Endothelial cell (in vitro differentiated cells): ENCODE measurements at places on chromosomes 3 and 15.

DNA sequence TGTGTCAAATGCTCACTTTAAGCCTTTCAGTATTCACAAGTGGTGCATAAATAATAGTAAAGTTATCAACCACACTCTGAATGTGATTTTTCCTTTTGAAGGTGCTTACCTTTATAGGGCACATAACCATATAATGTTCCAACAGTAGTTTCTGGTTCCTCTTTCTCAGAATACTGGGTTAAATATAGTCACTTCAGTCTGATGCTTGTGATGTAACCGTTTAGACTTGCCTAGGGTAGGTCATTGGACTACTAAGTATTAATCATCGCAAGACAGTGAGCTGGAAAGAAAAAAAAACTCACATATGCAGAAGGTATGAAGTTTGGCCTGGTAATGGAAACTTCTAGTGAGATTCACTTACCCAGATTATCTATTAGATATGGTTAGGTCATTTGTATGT, 1.9 kb downstream of the KBTBD8 start:
- DNase-seq = no peak

- no peak for DNase-seq
Observed at GRCh38 chr3:17800232-17800631, 57.8 kb upstream of the TBC1D5 start.

DNA sequence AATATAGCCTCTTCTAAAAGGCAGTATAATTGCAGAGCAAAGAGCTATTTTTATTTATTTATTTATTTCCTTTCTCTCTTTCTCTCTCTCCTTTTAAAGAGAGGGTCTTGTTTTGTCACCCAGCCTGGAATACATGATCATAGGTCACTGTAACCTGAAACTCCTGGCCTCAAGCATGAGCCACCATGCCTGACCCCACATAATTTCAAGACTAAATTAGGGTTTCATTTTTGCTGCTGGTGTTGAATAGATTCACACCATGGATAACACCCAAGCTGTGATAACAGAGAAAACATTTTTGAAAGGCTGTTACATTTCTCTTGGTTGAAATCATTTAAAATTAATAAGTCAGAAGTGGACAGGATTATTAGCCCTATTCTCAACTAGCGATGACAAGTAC, 131.6 kb downstream of the LEKR1 start:
- no peak for DNase-seq

- no peak for DNase-seq
Observed at GRCh38 chr3:3260870-3261269, 81.4 kb upstream of the CRBN start.

DNA sequence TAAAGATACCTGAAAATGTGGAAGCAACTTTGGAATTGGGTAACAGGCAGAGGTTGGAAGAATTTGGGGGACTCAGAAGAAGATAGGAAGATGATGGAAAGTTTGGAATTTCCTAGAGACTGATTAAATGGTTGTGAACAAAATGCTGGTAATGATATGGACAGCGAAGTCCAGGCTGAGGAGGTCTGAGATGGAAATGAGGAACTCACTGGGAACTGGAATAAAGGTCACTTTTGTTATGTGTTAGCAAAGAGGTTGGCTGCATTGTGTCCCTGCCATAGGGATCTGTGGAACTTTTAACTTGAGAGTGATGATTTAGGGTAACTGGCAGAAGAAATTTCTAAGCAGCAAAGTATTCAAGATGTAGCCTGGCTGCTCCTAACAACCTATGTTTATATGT, 13.0 kb downstream of the MITF start:
- no peak for DNase-seq

DNA sequence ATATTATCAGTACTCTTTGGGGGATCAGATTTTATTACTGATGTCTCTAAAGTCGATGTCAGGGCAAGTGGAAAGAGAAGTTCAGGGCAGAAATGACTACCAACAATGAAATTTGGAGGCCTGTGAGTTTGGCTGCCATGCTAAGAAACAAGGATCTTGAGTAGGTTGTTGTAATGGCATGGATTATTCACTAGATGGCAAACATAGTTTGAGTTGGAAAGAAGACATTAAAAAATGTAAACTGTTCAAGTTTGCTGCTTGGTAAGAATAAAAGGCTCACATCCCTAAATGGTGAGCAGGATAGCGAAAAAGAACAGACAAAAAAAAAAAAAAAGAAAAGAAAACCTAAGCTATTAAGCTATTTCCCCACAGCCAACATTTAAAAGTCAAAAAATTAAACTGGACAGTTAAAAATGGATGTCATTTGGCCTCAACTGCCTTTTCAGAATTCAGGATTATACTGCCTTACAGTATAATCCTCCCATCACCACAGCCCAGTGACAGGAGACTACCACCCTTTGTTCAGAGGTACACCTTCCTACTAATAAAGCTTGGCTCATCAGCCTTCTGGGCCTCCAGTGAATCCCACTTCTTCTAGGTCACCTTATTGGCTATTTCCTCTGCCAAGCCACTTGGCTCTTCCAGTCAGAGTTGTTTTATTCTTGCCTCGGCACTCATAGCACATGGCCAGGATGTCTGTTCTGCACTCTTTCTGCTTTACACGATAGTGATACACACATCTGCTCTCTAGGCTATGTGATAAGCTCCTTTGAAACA, 163.7 kb downstream of the PLD1 start:
- DNase-seq = no peak

GRCh38 chr3:123113889-123114450, 47.1 kb downstream of the PDIA5 start:
- peak; percentile 10 for DNase-seq

DNA sequence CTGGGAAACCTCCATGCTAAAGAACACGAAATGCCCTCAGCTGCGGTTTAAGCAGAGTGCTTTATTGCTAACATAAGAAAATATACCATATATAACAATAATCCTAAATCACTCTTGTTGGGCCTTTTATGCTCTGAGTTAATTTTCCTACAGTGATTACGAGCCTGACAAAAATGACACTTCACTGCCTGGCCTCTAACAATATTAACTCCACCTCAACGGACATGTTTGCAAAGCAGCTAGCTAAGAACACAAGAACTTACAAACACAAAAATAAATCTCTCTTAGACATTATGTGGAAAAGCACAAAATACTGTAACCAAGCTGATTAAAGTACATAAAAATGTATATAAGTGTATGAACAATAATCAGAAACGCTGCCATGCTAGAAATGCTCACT, 40.7 kb downstream of the DLG1 start:
- DNase-seq = no peak

- DNase-seq = no peak
Observed at GRCh38 chr3:79253271-79253670, 514.5 kb downstream of the ROBO1 start.

- no peak for DNase-seq
Observed at GRCh38 chr15:41545218-41545617, 1.2 kb upstream of the RPAP1 start.

GRCh38 chr3:197260491-197261163, 37.8 kb downstream of the DLG1 start:
- DNase-seq = no peak

GRCh38 chr3:99503350-99503749, 135.0 kb upstream of the COL8A1 start:
- DNase-seq = no peak

- no peak for DNase-seq
Observed at GRCh38 chr15:93063262-93063671, 25.7 kb downstream of the RGMA start.

GRCh38 chr3:51198477-51198876, 186.6 kb upstream of the MANF start:
- DNase-seq = no peak

- no peak for DNase-seq
Observed at GRCh38 chr3:17028363-17028762, 143.6 kb downstream of the PLCL2 start.

DNA sequence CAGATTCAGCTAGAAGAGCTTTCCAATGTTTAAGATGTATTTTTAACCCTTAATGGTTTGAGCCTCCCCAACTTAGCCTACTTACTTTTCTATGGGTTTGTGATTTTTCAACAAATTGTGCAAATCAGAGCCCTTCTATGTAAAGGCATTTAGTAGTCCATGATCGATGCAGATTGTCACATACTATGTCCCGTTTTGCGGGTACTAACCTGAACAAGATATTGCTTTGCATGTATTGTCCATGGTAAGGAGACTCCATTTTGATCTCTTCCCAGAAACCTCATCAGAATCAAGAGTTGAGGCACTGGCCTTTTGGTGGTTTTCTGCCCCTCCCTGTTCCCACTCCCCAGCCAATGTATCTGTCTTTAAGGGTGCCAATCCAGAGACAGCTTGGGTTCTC, 60.8 kb downstream of the ETV5 start:
- no peak for DNase-seq

DNA sequence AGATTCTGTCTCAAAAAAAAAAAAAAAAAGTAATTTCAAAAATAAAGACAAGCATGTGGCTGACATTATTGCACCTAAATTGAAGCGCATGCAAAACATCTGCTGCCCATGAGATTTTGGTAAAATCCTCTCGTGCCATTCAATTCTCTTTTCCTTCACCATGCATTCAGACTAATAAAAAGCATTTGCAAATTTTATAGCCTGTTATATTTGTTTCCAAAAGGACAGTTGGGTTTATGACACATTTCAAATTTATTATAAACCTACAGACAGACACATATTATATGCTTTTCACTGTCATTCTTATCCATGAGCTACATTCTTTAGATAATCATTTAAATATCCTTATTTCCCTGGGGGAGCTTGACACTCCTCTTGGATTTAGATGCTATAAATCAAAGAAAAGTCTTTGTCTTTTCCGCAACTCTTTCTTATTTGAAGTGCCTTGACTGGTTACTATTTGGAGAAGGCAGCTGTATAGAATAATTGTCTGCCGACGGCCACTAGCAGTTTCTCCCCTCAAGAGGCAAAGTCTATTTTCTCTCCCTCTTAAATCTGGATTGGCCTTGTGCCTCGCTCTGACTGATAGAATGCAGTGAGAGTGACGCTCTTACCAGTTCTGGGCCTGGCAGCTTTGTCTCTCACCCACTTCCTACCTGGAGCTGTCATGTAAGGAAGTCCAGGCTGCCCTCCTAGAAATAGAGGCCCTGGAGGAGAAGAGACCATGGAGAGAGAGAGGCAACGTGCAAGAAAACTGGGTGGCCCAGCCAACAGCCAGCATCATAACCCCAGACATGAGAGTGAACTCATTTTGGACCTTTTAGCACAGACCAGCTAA, 6.8 kb upstream of the LRIG1 start:
- no peak for DNase-seq

GRCh38 chr3:45795882-45796765, at the start of gene SLC6A20:
Gene SLC6A20, minus strand, starts transcription at chr3:45796536. Its CDS starts 117 bp downstream, at chr3:45796419.
- no peak for DNase-seq

- DNase-seq = no peak
Observed at GRCh38 chr3:16784973-16785372, 99.8 kb upstream of the PLCL2 start.

- no peak for DNase-seq
Observed at GRCh38 chr3:16908016-16908807, 23.5 kb downstream of the PLCL2 start.

DNA sequence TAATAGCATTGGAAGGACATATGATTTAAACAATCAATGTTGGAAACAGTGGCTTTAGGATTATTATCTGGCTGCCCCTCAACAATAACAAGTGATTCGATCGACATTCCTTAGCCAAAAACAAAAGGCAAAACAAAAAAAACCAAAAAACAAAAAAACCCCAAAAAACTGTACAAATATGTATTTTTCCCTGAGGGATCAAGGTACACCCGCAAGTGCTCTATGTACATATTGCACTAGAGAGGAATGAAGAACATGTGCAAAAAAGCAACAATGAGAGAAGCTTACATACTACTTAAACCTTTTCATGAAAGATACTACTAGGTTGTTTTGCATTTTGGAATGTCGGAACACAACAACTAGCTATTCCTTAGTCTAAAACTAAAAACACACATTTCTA, 14.2 kb upstream of the ICE2 start:
- DNase-seq = no peak

DNA sequence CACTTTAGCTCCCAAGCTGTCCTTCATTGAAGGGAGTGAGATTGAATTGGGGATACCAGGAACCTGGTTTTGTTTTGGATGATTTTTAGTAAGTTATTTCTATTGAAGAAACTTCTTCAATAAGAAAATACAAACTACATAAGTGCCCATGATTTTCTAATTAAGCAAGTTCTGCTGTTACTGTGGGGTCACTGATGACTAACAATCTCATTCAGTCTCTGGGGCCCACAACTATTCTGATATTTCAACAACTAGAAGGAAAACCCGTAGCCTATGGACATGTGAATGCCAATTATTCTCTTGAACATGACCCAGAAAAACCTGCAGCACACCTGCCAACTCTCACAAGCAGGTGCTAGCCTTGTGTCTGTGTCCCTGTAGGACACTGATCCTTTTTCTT, 184.6 kb downstream of the DCLK3 start:
- no peak for DNase-seq

DNA sequence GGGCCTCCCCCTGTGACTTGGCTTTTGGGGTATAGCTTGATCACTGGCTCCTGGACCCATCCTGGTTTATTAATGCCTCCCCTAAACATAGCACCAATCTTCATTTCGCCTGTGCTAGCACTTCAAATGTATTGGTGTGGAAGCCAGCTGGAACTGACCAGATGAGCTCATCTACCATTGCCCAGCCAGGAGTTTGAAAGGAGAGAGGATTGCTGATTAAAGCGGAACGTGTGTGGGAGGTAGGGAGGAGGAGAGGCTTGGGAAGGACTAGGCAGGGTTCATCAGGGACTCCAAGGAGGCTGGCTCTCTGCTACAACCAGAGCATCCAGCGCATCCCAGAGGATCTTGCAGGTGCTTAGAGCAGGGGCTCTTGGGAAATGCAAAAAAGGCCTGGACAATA, 34.4 kb upstream of the TLE3 start:
- no peak for DNase-seq

DNA sequence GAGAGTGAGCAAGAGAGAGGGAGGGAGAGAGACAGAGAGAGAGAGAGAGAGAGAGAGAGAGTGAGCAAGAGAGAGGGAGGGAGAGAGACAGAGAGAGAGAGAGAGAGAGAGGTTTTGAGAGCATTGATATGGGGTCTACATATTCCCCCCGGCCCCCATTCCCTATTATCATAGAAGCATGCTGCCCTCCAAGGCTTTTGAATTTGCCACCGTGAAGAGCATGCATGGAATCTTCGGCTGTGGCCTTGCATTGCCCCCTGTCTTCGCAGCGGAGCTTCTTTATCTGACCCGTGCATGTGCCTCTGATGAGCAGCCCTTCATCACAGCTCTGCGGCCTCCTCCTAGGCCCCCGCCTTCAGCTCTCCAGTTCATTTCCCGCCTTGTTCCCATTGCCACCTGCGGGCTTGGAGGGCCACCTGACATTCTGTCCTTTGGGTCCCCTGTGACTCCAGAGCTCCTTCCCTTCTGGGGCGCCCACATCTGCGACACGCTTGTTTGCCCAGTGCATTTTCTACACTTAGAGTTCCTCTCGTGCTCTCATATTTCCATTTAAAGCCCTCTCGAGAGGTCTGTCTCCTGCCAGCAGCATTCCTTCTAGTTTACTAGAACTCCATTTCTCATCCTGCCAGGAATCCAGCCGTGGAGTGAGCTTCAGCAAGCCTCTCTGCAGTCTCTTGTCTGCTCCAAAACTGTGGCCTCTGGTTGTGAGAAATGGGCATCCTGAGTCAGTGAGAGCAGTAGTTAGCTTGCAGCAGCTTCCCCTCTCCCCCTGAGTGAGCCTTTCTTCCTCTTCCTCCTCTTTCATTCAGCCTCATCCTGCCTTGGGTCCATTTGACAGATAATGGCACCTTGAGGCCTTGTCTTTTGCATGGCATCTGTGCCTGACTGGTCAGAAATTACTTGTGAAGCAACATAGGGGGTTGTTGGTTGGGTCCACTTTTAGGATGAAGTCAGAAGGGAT, 25.3 kb downstream of the LPP start:
- no peak for DNase-seq

GRCh38 chr3:77313843-77314242, 273.9 kb downstream of the ROBO2 start:
- no peak for DNase-seq

- DNase-seq = no peak
Observed at GRCh38 chr3:153138276-153139210, 23.5 kb upstream of the RAP2B start.
